Posterior cingulate gyrus (tissue), 11 donors: ENCODE measurements at places on chromosomes 12 and 14.

GRCh38 chr12:92987846-92988621 lies 58.9 kb upstream of the EEA1 start:
- no peak for DNase-seq

- no peak for DNase-seq
Observed at GRCh38 chr12:68482014-68482413, 128.7 kb upstream of the RAP1B start.

- DNase-seq = no peak
Observed at GRCh38 chr12:110355073-110355472, 48.4 kb downstream of the ANAPC7 start.

GRCh38 chr12:49104822-49105221 lies 5.8 kb downstream of the LMBR1L start:
- no peak for DNase-seq

DNA sequence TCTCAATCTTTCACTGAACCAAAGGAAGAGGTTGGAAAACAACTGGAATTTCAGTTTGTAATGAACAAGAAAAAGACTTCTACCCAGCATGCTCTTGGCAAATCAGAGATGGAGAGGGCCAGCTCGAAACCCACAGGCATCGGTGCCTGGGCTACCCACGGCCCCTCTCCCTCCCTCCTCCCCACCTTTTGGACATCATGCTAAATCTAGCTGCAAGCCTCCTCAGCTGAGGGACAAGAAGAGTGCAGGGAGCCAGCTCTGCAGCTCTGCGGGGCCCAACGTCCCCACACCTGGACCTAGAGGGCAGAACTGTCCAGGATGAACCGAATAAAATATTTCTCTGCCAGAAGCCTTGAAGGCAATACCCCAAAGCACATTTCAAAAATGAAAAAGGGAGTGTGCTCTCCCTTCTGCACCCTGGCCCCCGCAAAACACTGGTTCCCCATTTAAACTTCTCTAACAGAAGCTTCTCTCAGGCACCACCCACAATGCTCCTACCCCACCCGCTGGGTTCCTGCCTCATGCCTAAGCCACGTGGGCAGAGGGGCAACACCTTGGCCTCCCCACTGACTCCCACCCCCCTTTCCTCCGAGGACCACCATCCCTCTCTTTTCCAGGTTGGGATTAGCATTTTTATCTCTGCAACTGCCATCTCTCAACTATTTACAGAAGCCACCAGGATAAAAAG lies 8.2 kb downstream of the CAMKK2 start:
- DNase-seq = peak; percentile 63

DNA sequence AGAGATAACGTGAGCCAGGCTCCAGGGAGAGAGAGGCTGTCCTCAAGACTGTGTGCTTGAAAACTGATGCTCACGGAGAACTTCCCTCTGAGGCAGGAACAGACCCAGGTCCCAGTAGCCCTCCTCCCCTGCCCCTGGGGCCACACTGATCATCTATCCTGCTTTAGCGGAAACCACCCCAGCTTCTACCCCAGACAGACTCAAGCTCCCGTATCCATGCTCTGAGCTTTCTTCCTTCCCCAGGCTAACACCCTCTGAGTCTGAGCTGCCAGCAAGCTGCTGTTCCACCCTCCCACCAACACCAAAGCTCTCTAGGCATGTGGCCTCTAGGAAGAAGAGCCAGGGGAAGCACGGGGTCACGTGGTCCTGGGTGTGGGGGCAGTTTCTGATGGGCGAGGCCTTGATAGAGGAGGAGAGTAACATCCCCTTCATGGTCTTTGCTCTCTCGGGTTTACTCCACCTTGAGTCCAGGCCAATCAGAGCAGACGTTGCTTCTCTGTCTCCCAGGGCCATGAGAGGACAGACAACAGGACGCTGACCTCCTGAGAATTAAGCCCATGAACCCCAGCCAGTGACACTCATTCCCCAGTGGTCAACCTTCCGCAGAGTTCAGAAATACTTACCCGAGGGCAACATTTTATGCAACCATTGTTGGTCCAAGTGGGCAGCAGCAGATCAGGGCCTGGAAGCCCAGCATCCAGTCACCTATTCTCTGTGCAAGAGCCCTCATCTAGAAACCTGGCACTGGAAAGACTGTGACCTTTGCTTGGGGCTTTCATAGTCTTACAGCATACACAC lies 1.4 kb downstream of the PCK2 start:
- no peak for DNase-seq

- no peak for DNase-seq
Observed at GRCh38 chr14:89907655-89908054, 46.9 kb downstream of the EFCAB11 start.

DNA sequence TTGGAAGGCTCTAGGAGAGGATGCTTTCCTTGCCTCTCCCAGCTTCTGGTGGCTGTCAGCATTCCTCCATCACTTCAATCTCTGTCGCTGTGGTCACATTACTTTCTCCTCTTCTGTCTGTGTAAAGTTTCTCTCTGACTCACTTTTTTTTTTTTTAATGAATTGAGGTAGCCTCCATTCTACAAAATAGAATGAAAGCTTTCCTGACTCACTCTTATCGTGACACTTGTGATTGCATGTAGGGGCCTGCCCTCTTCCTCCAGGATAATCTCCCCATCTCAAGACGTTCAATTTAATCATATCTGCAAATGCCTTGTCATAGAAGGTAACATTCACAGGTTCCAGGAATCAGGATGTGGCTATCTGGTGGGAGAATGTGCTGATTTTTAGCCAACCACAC lies 153.5 kb upstream of the HMGA2 start:
- DNase-seq = no peak

- no peak for DNase-seq
Observed at GRCh38 chr14:90871605-90872233, 55.5 kb upstream of the TTC7B start.

GRCh38 chr12:67633024-67633610 lies 15.4 kb upstream of the DYRK2 start:
- DNase-seq = no peak

DNA sequence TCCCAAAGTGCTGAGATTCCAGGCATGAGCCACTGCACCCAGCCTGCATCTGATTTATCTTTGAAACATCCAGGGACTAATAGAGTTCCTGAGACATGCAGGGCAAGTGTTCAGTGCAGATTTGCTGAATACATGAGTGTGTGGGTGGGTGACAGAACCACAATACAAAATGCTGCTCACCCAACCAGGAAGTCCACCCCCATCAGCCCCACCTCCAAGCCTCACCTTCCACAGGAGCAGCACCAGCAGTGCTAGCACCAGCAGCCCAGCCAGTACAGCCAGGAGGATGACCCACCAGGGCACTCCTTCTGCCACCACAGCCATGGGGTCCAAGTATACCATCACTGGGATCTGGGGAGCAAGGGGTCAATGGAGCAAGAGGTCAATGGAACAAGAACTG lies 20.0 kb downstream of the ITGA7 start:
- DNase-seq = no peak

- DNase-seq = no peak
Observed at GRCh38 chr12:50117057-50117622, 5.1 kb downstream of the COX14 start.

DNA sequence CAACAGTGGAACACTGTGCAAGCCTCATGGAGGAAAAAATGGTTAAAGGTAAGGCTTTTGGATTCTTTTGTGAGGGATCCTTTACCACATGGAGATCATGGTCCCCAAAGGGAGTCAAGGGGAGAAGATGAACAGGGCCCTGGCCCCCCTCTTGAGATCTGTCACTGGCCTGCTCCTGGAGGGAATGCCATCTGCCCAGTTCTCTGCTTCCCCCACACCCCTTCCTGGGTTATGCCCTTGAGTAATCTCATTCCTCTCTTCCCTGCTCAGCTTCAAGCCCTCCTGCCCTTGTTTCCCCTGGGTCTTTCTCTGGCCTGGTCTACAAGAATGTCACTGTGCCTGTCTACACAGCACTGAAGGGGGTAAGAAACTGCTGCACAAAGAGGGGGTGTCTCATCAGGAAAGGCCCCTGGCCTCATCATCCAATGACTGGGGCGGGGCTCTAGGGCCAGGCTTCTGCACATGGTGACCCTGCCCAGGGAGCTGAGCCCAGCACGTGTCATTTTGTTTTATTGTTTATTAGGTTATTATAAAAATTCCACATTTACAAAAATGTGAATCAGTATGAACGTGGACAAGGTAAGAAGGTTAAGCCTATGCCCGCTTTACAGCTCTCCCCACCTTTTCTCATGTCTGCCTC lies 30.3 kb downstream of the PIGH start:
- peak; percentile 62 for DNase-seq

DNA sequence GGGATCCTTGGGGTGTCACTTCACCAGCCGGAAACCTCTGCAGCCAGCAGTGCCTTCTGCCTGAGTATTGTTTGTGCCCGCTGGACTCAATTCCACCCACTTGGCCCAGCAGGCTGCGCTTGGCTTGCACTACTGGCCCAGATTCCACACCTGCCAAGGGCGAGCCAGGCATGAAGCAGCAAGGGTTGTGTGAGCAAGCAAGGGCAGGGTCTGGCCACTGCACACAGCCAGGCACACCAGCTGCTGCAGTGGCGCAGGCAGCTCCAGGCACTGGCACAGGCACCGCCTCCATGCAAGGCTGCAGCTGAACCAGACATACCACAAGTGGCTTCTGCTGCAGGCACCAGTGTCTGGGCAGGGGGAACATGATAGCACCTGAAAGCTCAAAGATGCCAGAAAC lies 99.5 kb downstream of the NUAK1 start:
- no peak for DNase-seq

DNA sequence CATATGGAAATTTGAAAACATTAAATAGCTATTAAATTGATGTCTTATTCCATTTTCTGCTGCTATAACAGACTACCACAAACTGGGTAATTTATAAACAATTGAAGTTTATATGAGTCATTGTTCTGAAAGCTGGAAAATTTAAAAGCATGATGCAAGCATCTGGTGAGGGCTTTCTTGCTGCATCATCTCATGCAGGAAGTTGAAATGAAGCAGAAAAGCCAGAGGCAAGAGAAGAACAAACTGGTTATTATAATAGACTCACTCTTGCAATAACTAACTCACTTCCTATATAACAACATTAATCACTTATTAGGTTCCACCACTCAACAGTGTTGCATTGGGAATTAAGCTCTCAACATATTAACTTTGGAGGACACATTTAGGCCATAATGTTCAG lies 1277.4 kb downstream of the LRFN5 start:
- DNase-seq = no peak

DNA sequence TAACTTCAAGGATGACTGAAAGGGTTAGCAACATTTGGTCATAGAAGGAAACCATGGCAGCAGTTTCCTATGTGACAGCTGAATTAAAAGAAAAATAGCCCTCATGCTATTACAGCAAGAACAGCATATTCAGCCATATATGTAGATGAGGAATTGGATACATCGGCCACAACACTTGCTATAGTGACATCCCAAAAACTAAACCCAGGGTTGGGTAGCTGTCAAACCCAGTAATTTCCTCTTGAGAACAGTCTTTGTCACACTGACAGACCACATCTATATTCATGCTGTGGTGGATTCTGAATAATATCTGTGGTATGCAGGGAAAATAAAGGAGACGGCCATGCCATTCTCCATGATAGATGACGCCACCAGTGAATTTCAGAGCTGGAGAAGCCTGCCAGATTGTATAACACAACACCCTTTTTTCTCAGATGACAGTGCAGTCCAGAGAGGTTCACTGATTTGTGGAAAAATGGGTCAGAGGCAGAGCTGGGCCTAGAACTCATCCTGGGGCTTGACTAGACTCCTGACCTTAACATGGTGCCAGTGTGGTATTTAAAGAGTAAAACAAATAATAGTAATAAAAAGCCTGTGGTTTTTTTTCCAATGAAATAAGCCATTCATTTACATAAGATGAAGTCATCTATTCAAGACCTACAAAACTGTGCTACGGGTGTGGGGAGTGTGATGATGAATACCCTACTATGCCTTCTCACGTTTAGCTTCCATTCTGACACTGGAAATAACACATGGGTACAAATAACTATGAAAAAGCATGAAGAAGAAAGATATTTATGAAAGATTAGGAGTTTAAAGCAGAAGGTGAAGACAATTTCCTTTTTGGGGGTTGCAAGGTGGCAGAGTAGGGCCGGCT lies 32.3 kb downstream of the EFCAB11 start:
- no peak for DNase-seq

DNA sequence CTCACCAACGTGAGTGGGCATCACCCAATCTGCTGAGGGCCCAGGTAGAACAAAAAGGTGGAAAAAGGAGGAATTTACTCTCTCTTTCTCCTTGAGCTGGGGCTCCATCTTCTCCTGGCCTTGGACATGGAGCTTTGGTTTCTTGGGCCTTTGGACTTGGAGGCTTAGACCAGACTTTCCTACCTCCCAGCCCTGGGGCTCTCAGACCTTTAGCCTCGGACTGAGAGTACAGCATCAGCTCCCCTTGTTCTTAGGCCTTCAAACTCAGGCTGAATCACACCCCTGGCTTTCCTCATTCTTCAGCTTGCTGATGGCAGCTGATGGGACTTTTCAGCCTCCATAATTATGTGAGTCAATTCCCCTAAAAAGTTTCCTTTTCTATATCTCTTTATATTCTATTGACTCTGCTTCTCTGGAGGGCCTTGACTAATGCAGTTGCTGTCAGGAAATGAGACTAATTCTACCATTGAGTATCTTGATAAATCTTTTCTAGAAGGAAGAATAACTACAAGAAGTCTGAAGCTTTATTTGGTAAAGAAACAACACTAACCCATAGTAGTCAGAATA lies 15.9 kb upstream of the CLEC4E start:
- no peak for DNase-seq

DNA sequence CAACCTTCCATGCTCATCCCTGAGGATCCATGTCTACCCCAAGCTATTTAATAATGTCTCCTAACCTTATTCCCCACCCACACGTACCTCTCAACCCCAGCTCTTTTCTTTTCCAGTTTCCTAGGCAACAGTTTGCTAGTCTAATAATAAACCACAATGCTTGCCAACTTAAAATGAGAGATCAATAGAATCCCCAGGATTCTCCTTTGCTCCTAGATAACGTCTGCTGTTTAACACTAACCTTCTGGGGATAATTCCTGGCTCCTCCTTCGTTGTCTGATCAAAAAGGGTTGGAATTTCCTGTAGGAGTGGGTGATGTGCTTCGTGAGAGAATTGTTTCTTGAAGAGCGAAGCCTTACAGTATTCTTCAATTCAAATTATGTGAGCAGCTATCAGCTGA lies 42.2 kb upstream of the DBX2 start:
- DNase-seq = no peak

DNA sequence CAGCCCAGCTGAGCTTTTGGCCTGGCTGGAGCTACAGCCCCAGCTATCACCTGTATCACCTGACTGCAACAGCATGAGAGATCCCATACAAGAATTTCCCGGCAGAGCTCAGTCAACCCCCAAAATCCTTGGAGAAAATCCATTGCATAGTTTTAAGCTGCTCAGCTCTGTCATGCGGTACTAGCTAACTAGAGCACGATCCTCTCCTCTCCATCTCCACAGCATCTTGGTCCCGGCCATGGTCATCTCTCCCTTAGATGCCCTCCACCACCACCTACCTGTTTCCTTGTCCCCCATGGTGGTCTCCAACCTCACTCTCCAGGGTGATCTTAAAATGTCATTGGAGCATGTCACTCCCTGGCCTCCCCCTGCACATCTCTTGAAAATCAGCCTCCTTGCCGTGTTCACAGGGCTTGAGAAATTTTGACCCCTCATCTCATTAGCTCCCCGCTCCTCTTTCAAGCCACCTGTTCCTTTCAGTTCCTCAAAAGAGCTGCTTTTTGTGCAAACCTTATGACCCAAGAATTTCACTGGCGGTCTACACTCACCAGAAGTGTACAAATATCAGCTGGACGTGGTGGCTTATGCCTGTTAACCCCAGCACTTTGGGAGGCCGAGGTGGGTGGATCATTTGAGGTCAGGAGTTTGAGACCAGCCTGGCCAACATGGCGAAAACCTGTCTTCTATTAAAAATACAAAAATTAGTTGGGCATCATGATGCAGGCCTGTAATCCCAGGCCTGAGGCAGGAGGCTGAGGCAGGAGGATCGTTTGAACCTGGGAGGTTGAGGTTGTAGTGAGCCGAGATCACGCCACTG lies 8.1 kb upstream of the CLMN start:
- no peak for DNase-seq
